ENCODE measurements at places on chromosomes 6 and 20. TPM values are rescaled to one million over a fixed set of nuclear protein-coding genes. Genes with fewer than 3 reads are reported as not detected.
A peak's percentile ranks its signal among the peaks of the same experiment; 100 is the strongest.

DPPA5 gene
- total RNA-seq, result not detected

- H3K27ac ChIP-seq, result no peak overlapping the region
- H3K4me1 ChIP-seq, result peaks cover 26% of the 10 kb centered on the region
- no peaks in the 10 kb centered on the region for H3K36me3 ChIP-seq
- peak; percentile 26 for DNase-seq
- H3K27me3 ChIP-seq, result no peaks in the 10 kb centered on the region
Measured at GRCh38 chr6:39808964-39809363, 16.8 kb downstream of the DAAM2 start.

GRCh38 chr6:121780325-121781321 is 345.2 kb downstream of the GJA1 start:
- no peaks in the 10 kb centered on the region for H3K4me1 ChIP-seq
- no peak for DNase-seq
- H3K27me3 ChIP-seq, result no peaks in the 10 kb centered on the region

- H3K36me3 ChIP-seq, result no peaks in the 10 kb centered on the region
- DNase-seq, result no peak
- H3K27me3 ChIP-seq, result no peaks in the 10 kb centered on the region
- H3K4me1 ChIP-seq, result no peaks in the 10 kb centered on the region
- no peak overlapping the region for H3K27ac ChIP-seq
- no peak overlapping the region for H3K4me3 ChIP-seq
Measured at GRCh38 chr6:81977486-81977885, 225.0 kb upstream of the TENT5A start.

SPACA1 gene
- total RNA-seq, result not detected

- H3K27me3 ChIP-seq, result no peaks in the 10 kb centered on the region
- no peaks in the 10 kb centered on the region for H3K36me3 ChIP-seq
- no peak for DNase-seq
- H3K4me3 ChIP-seq, result no peak overlapping the region
Measured at GRCh38 chr20:48532028-48532427, 295.8 kb downstream of the PREX1 start.

All from lung (tissue), 17 donors.